ENCODE measurements at places on chromosomes 4 and X.

GRCh38 chr4:159045321-159045720 is 57.6 kb upstream of the RAPGEF2 start:
- DNase-seq: no peak

- no peak for DNase-seq
Observed at GRCh38 chr4:4726051-4726450, 133.4 kb upstream of the MSX1 start.

DNA sequence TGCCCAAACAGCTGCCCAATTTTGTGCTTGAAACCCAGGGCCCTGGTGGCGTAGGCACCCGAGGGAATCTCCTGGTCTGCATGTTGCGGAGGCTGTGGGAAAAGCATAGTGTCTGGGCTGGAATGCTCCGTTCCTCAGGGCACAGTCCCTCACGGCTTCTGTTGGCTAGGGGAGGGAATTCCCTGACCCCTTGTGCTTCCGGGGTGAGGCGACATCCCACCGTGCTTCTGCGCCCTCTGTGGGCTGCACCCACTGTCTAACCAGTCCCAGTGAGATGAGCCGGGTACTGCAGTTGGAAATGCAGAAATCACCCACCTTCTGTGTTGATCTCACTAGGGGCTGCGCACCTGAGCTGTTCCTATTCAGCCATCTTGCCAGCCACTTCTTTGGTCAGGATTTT is 399.4 kb upstream of the FTHL17 start:
- no peak for DNase-seq

DNA sequence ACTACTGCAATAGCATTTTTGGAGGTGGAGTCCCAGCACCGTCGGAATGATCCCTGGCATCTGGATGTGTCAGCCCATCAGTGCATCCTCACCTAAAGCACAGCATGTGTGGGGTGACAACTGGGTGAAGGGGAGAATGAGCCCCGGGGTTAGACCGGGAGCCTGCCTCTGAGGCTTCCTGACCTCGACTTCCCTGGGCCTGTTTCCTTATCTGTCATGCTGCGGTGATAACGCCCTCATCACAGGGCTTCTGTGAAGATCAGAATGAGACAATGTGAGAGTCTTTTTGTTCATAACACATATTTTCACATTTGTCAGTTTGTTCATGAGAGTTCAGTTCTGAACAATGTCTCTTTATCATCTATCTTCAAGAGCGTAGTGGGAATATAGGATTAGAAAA is 31.1 kb upstream of the PDLIM3 start:
- DNase-seq: no peak

DNA sequence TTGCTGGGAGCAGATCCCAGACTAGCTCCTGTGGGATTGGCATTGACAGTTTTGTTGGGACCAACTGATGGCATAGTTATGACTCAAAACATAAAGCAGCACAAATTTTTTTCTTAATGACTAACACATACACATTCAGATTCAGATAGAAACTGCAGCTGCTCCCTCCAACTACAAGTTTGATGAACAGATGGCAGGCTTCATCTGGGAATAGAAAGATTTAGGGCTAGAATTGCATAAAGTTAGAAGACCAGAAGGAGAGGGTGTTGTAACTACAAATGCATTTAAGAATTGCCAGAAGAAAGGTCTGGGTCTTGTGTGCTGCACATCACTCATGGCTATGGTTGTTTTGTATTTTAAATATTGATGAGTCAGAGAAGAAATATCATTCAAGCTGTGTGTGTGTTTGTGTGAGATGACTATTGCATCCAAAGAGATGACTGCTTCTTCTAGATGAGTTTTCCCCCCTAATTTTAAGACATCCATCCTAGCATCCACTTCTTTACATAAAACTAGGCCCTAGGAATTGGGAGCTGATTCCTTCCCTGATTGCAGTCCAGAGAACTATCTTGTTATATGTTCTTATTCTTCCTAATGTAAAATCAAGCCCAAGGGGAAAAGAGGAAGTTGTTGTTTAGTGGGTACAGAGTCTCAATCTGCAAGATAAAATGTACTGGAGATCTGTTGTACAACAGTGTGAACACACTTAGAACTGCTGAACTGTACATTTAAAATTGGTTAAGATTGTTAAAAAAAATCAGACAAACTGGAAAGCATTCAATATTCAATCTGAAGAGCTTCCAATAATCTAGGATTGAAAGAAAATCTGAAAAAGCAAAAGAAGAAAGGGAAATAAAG is 175.1 kb downstream of the PARM1 start:
- DNase-seq: no peak

GRCh38 chrX:12440246-12440645 is 302.0 kb downstream of the FRMPD4 start:
- no peak for DNase-seq

DNA sequence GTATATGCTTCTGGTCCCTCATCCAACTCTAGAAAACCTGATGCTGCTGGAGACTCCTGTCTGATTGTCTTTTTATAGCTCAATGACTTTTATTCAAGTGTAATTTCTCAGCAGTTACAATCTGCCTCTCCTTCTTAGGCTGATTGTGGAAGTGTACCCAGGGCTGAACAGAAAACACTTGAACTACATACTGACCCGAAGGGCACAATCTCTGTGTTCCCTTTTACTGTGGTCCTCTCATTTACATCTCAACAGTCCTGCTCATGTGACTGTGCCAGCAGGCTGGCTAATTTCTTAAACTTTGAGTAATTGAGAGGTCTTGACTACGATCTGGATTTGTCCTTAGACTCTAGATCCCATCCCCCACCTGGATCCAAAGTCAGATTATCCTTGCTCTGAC is 863.4 kb downstream of the PDHA2 start:
- DNase-seq: no peak

GRCh38 chrX:153468008-153468580 is 2.3 kb downstream of the HAUS7 start:
- DNase-seq: no peak

DNA sequence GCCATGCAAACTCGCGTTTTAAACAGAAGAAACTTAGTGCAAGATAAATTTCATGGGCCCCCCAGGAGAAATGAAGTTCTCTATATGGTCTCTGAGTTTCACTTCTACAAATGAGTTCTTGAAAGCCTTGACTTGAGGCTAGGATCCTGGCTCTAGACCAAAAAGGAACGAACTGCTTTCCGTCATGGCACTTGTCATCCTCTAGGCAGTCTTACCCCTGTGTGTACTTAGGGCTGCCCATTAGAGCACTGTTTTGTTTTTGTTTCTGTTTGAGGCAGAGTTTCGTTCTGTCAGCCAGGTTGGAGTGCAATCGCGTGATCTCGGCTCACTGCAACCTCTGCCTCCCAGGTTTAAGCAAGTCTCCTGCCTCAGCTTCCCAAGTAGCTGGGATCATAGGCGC is 29.0 kb downstream of the RNF4 start:
- DNase-seq: no peak

DNA sequence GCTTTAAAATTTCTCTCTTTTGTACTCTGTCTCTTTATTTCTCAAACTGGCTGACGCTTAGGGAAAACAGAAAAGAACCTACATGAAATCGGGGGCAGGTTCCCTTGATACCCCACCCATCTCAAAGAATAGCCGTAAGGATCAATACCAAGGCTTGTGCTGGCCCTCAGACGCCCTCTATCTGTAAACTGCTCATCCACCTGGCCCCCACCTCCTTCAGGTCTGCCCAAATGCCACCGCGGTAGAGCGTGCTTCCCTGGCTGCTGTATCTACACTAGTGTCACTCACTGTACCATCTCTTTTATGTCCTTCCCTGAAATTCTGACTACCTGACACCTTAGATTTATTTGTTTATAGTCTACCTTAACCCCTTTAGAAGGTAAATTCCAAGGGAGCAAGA is 62.8 kb downstream of the SMIM20 start:
- DNase-seq: no peak

DNA sequence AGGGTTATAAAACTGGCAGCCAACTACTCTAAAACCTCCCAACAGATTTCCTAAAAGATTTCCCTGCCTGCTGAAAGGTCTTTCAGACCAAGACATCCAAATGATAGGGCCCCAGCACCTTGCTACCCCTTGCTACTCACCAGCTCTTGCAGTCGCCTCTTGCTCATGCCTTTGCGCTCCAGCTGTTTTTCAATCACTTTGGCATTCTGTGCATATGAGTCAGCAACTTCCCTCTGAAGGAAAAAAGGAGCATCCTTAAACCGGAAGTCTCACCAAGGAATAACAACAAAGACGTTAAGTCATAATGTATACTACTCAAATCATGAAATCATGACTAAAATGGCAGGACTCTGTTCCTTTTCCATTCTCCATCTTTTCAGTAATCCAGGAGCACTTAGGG is 24.0 kb downstream of the STEEP1 start:
- DNase-seq: no peak

DNA sequence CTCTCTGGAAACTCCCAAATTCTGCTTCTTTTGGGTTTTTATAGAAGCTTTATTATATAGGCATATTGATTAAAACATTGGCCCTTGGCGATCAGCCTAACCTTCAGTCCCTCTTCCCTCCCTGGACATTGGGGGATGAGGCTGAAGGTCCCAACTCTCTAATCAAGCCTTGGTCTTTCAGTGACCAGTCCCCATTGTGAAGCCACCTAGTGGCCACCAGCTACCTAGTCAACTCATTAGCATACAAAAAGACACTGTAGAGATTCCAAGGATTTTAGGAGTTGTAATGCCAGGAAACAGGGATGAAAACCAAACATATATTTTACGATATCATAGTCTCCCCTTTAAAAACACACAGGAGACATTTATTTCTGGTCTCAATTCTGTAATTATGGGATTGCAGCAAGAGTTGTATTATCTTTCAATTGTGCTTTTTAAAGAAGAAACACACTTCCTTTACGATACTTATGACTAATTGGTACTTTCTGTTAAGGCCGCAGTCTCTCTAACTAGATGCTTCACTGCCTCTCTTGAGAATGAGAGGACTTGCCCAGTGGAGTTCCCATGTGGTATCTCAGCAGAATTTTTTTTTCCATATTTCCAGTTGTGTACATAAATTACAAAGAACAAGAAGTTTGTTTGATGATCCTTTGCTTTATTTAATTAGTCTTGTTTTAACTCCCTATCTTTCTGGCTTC is 58.2 kb downstream of the WDR17 start:
- no peak for DNase-seq

DNA sequence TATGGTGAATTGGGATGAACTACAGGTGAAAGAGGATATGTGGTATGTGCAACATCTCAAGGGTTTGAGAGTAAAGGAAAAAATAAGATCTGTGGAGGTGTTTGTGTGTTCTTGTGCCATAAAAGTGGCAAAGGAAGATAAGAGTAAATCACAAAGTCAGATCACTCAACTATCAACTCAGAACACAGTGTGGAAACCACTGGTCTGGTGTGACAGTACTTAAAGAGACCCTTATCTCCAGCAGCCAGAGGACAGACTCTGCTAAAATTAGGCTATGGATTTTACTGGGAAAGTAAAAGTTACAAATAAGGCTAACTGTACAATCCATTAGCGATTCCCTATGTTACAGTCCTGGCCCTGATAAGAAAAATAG is 54.0 kb upstream of the PRDM8 start:
- DNase-seq: no peak

DNA sequence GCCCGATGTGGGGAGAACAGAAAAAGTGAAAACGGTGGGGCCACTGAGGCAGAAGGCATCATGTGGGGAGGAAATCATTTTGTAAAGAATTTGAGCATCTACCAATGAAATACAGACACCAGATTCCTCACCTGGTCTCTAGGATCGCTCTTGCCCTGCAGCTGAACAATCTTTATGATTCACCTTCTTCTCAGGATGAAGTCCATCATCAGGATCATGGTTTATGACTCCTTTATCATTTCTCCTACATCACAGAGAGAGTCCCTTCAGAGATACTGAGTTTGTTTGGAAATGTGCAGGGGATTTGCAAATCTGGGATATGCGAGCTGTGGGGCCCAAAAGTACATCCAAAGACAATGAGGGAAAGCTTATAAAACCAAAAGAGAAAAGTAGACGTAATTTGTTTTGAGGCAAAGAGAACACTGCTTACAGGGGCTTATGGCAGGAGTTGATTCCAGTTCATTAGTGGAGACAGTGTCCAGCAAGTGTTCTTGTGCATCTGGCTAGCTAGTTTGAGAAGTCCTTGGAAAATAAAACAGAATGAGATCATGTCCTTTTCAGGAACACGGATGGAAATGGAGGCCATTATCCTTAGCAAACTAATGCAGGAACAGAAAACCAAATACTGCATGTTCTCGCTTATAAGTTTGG is 15.3 kb upstream of the ANXA5 start:
- no peak for DNase-seq

DNA sequence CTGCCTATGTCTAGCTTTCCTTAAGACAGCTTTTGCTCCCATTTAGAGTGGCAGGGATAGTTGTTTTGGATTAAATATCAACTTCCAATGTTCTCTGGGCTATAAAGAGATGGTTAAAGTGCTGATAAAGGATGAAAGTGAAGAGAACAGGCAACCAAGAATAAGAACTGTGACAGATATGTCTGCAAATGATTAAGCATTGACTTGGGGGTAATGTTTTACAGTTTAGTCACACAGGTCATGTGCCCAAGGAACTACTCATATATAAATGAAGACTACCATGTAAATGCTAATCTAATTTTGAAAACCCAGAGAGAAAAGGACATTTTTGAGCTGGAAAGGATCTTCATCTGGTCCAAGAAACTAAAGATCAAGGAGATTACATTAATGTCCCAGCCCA is 42.1 kb downstream of the RBMX2 start:
- no peak for DNase-seq

GRCh38 chr4:168886351-168886750 is 123.7 kb downstream of the CBR4 start:
- no peak for DNase-seq

- DNase-seq: no peak
Observed at GRCh38 chrX:30570505-30570904, 7.1 kb downstream of the TASL start.

Data from effector CD4-positive, alpha-beta T cell (primary cell).